ENCODE measurements at places on chromosomes 3 and 15.

GRCh38 chr15:85625166-85625830, 169.4 kb downstream of the KLHL25 start:
- no peak for DNase-seq

- no peak for DNase-seq
Measured at GRCh38 chr3:106172101-106172500, 303.3 kb upstream of the CBLB start.

GRCh38 chr15:31268108-31268501, 58.5 kb upstream of the KLF13 start:
- DNase-seq = no peak

DNA sequence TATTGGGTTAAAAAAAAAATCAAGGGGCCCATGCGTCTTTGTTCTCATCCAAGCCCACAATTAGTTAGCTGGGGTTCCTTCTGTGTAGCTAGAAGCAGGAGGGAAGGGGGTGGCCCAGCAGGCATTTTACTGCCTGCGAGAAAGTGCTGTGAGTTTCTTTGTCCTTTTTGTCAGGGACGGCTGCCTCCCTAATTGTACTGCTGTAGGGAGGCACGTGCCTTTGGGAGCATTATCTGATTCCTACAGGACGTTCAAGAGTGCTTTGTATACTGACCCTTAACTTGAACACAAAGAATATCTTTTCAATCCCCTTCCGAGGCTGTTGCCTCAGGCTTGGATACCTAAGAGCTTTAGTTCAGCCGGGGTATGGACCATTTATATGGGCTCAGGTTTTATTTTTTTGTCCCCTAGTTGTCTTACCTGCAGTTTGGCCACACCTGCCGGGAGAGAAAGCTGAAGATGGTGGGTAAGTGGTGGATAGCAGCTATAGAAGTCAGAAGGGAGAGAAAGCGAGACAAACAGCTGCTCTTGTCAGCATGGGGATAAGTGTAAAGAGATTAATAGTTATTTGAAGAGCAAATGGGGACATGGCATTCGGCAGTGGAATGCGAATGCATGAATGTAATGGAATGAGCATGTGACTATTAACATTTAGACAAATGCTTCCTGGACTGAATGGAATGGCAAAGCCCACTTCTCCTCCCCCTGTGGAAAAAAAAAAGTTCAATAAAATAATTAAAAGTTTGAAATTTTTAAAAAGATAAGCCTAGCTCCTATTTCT, 175.2 kb downstream of the TP63 start:
- no peak for DNase-seq

DNA sequence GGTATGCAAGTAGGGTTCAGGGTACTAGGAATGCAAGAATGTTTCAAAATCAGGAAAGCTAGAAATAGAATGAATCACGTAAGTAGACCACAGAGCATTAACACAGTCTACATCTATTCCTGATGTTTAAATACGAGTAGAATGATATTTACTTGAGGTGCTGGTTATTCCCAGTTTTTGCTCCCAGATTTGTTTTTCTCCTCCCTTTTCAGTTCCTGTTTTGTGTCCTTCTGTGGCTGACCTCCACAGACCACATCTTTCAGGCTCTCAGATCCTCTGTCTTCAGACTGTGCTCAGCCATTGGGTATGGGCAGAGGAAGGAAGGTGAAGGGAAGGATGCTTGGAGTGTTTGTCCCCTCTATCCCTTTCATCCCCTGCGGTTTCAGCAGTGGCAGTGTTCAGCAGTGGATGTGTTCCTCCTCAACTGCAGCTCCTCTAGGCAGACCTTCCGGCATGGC, 276.6 kb downstream of the ZNF621 start:
- DNase-seq = peak; percentile 63

DNA sequence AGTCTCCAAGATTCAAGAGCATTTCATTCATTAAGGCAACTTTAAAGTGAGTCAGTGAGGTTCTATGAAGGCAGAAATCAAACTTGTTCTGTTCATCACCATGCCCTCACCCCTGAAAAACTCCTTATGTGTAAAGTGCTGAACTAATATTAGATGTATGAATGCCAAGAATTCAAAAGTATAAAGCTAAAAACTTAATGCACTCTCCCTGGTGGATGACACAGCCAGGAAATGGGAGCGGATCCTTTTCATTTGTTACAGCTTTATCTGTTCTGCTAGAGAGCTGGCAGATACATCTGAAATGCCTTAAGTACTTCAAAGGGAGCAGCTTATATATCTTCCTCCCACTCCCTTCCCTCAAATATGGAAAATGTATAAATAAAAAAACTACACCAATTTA, 8.2 kb downstream of the TXNRD3 start:
- DNase-seq = peak; percentile 24

DNA sequence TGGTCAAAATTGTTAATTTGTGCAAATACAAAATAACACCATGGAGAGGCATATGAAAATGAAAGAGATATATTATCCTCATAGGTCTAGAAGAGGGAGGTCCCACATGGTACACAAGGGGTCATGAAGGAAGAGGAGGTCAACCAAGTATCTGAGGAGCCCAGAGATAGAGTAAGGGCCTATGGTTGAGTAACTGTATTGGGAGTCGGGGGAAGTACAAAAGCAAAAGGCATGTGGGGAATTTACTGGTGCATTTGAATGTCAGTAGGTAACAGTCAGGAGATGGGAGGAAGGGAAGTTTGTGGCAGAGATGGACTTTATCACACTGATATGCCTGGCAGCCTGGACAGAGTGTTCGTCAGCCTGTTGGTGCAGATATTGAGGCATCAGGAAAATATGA, 1113.7 kb downstream of the OTOL1 start:
- no peak for DNase-seq

- no peak for DNase-seq
Measured at GRCh38 chr3:128222796-128223385, 69.6 kb downstream of the EEFSEC start.

GRCh38 chr3:146087116-146087515, 73.9 kb downstream of the PLOD2 start:
- no peak for DNase-seq

DNA sequence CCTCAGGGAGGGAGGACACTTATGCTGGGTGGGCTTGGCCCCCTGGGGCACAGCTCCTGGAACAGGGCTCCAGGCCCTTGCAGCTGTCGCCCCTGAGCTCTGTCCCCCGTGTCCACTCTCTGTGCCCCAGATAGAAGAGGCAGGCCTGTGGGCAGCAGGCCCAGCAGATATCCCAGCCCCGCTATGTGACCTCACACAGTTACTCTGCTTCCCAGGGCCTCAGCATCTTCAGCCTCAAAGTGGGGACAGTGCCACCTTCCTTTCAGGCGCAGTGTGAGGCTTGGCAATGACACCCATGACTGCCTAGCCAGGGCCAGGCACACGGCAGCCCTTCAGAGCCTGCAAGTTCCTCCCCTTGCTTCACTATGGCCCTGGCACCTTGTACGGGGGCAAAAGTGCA, 98.4 kb downstream of the IQSEC1 start:
- DNase-seq = no peak

DNA sequence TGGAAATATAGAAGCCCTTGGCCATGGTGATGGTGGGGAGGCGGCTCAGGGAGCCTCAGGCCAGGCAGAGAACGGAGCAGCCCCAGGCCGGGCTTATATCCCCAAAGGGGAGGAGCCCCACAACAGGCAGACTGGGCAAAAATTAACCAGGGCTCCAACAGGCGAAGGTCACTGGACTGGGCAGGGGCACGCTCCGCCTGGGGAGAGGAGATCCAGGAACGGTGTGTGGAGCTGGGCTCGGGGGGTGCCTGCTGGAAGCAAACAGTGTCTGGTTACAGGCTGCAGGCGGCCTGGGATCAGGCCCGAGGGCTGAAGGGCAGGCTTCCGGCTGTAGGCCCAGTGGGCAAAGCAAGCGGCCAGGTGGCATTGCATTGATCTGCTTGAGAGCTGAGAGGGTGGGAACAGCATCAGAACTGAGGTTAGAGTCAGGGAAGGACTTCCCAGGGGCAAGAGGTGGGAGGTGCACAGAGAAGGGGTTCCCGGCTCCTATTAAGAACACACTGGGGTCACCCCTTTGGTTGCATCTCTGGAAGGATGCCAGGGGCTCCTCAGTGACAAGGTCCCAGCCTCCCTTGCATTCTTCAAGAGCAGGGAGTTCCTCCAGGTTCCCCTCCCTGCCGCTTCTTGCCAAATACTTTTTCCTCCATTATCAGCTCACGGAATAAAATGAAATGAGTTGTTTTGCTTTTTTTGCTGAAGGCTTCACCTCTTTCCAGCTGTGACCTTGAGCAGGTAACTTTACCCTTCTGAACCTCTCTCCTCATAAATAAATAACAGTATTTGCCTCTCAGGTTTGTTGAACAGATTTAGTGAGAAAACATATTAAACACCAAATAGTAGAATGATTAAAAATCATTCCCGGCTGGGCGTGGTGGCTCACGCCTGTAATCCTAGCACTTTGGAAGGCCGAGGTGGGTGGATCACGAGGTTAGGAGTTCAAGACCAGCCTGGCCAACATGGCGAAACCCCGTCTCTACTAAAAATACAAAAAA, 7.8 kb downstream of the ANPEP start:
- no peak for DNase-seq

DNA sequence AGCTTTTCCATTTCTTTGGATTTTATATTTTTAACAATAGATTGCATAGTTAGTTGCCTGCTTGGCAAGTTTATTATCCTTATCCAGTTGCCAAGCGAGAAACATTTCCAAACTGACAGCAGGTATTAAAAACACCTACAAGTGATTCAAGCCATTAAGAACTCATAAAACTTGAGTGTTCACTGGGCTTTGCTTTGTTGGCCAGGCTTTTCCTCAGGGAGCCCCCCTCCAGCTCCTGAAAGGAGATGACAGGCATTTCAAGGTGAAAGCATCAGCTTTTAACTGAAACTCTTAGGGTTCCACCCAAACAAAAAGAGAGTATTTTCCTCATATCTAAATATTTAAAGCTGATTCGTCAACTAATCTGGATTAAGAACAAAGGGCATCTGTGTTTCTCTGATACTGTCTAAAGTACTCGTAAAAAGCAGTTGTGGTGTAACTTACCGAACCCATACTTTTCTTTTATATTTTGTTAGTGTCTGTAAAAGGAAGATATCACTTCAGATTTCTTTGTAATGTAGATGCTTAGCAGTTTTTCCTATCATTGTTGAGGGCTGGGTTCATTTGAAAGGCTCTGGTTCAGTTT, 363.4 kb downstream of the OTOL1 start:
- no peak for DNase-seq

DNA sequence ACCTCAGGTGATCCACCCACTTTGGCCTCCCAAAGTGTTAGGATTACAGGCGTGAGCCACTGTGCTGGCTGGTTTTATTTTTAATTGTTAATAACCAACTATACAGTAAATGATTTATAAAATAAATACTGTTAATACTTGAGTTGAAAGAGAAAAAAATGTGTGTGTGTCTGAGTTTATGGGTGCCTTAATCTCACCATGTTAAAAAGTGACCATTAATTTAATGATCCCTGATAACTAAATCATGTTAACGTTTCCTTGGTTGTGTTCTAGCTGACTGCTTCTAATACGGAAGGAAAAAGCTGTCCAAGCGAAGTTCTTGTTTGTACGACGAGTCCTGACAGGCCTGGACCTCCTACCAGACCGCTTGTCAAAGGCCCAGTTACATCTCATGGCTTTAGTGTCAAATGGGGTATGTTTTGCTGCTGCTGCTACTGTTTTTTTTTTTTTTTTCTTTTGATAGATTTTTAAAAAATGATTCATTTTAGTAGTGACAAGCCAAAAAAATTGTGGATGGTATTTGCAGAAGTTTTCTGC, 113.5 kb downstream of the GHSR start:
- DNase-seq = no peak

DNA sequence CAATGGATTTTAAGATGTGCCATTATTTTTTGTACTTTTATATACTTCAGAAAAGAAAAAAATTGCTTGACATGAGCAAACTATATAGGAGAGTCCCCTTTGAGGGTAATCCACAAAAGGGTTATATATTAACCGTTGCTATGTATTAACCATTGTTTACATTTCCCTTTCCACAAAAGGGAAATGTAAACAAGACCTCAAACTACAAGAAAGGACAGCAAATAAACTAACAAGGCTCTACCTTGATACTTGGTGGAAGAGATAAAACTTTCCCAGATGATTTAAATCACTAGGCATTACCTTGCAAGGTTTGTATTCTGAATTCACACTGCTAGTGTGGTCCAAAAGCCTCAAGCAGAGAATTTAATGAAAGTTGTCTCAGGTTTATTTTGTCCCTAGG, 616.3 kb upstream of the BCHE start:
- no peak for DNase-seq

DNA sequence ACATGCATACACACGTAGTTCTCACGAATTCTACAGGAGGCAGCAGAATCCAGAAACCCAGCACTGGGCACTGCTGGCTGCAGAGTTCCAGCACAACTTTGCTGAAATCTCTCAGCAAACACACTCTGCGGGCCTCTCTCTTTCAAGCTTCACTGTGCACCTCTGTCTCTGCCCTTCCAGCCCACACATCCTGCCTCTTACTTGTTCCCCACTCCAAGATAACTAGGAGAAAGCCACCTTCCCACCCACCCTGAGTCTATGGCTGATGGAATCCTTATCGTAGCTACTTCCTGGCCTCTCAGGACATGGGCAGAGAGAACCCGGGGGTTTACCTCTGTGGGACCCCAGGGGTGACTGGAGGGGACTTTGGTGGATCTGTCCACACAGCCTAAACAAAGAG, 11.9 kb downstream of the ANP32A start:
- DNase-seq = no peak

DNA sequence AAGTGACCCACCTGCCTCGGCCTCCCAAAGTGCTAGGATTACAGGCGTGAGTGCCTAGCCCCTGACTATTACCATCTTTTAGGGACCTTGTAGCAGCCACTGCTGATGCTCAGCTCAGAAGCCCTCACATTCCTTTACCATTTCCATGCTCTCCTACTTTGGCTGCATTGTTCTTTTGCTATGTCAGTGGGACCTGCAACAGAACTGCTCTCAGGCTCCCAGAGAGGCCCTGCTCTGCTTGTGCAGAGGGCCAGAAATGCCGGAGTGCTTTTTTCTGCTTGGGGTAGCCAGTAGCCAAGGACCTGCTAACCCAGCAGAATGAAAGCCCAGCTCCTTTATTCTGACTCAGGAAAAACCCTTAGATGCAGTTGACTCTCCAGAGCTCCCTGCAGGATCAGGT, 18.3 kb upstream of the PROK2 start:
- no peak for DNase-seq

DNA sequence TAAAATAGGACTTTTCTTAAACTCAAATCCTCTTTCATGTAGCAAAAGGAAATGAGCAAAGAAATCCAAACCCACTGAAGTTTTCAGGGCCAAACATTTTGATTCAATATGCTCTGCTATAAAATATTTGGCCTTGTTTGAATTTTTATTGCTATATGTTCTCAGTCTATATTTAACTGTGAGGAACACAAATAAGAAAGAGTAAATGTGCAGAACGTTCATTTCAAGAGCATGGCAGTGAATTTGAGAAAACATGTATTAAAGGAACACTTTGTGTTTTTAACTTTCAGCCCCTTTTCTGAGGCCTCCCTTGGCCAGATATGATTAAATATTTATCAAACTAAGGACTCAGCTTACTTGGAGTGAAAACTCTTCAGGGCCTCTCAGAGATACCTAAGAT, 124.7 kb upstream of the CCNL1 start:
- DNase-seq = no peak

- no peak for DNase-seq
Measured at GRCh38 chr3:134296616-134297015, 46.0 kb upstream of the RYK start.

All from iris pigment epithelial cell (primary cell).